NCI-H524 treated with DMSO at 0.1 percent for 48 hours (cell line): ENCODE measurements at places on chromosomes 7 and 10.

DNA sequence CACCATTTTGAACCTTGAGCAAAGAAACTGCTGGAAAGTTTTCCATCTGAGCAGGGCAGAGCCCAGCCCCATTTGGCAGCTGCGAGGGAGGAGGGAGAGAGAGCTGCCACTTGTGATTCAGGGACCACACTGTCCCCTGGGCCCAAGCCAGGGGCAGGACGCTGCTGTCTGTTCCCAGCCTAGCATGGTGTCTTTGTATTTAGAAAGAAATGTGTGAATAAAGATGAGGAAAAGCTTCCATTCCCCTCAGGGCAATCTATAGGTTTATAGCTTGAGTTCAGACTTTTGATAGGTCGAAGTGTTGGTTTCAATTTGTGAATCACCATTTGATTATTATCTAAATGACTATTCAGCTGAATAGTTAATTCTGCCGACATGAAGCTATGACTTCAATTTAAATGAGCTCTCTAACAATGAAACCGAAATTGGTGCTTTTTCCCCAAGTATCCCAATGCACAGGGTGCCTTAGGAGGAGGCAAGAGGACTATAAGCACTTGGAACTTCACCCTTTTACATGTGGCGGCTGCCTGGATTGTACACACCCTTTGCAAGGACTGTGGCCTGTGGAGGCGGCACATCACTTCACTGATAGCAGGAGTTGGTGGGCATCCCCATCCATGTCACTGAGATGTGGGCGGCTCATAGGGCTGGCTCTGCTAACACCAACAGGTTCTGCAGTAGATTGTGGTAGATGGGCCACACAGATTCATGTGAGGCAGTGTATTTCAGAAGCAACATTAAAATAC lies 223.5 kb downstream of the CCDC3 start:
- no peak for DNase-seq

GRCh38 chr10:89655722-89656121 lies 10.7 kb upstream of the PANK1 start:
- no peak for DNase-seq

- DNase-seq, result no peak
Observed at GRCh38 chr7:114140561-114140960, 221.8 kb upstream of the PPP1R3A start.

GRCh38 chr10:69327463-69328379 lies 49.4 kb downstream of the HK1 start:
- no peak for DNase-seq

- no peak for DNase-seq
Observed at GRCh38 chr7:30584415-30584814, 10.3 kb upstream of the GARS1 start.

GRCh38 chr10:75845176-75845947 lies 413.9 kb downstream of the LRMDA start:
- DNase-seq, result no peak

DNA sequence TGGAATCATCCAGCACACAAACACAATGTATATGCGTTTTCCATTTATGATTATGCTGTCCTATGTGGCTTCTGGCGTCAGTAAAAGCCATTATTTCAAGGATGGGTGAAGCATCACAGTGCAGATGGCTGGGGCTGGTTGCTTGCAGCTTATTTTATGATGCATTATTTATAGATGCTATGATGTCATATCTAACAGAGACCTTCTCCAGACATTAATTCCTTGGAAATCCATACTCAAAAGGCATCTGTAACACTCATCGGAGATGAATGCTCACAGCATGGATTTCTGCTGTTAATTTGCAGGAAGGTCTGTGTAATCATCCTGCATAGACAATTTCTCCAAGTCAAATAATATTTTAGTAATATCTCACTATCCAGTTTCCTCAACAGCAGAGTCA lies 7.2 kb downstream of the RGS10 start:
- DNase-seq, result peak; percentile 37

DNA sequence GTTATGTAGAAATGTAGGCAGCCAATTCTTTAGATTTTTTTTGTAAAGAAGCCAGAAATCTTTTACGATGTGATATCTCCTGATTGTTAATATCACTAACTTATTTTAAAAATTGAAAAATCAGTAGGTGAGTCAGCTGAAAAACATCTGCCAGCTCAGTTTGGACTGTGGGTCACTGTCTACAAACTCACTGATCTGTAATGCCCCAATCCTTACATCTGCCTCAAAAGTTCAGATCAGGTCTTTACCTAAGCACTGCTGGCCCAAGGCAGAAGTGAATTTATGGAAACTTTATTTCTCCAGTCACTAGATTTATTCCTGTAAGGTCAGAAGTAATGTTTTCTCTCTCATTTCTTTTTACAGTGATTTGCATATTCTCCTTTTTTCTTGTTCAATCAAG lies 31.0 kb upstream of the FAM13C start:
- no peak for DNase-seq

DNA sequence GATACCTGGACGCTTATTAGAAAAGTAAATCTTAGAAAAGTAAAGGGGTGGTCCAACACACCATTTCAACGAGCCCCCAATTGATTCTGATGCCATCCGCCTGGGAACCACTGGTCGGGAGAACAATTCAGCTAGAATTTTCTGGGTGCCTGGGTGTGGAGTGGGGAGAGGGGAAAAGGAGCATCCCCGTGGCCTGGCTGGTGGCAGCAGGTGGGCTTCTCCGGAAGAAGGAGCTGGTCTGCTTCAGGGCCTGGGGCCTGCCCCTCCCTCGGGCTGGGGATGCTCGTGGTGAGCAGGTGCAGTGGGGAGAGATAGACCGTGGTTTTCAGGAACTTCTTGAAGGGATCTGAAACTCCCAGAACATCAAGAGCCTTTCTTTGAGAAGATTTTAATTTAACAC lies 39.9 kb upstream of the DUSP5 start:
- DNase-seq, result no peak

GRCh38 chr7:95503271-95504131 lies 17.8 kb downstream of the ASB4 start:
- DNase-seq, result no peak

DNA sequence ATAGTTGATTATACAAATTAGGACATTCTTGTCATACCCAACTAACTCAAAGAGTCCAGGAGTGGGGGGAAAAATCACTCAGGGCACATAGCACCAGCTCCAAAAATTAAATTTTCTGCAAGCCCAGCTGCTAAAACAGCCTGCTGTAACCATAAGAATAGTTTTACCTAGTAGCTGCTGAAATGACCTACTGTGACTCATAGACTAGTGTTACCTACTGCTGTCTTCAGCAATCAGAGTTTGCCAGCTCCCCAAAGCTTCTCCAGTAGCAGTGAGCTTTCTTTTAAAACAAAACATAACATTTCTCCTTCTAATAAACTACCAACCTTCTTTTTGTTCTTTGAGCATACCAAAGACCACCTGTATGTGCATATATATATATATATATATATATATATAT lies 4.2 kb upstream of the ARHGAP12 start:
- DNase-seq, result no peak

DNA sequence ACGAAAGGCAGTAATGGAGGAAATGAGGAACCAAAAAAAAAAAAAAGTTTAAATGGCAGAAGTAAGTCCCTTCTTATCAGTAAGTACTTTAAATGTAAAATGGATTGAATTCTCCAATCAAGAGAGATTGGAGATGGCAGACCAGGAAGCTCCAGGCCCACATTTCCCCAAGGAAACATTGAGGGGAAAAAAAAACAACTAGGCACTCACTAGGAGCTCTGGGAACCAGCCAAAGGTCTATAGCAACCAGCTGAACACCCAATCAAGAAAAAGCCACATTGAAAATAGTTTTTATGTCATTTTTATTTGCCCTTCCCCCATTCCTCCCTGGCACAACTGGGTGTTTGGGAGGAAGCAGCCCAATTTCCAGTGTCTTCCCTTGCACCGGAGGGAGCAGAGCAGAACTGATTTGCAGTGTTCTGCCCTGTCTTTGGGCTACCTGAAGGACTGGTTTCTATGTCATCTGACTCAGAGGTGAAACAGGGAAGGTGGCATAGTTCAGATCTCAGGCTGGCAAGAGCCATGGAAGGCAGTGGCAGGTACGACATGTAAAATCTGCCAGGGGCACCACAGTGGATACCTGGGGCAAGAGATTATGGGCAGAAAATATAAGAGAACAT lies 121.9 kb downstream of the SMURF1 start:
- DNase-seq, result no peak

- DNase-seq, result no peak
Observed at GRCh38 chr10:65818990-65819389, 1106.8 kb upstream of the LRRTM3 start.

DNA sequence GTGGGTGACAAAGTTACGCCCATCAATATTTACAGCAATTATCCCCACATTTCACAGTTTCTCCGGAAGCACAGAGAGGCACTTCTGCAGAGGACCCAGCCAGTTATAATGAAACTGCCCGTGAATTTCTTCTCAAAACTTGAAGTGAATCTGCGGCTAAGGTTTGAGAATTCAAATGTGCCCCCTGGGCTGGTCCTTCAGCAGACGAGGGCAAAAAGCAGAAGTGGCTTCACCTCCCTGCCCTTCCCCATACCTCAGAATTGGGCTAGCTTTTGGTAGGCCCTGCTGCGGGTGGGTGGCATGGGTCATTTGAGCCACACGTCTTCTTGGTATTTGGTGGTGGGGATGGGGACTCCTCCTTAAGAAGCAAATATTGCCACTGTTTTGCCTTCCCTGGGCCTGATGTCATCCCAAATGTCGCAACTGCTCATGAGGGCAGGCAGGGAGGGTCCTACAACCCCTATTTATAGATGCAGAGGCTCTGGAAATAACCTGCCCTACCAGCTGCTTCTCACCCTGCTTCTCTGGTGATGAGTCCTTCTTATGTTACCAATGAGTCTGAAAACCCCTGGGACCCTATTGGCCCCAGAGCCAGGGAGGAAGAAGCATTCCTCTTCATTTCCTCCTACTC lies 16.6 kb upstream of the WDFY4 start:
- DNase-seq, result no peak

DNA sequence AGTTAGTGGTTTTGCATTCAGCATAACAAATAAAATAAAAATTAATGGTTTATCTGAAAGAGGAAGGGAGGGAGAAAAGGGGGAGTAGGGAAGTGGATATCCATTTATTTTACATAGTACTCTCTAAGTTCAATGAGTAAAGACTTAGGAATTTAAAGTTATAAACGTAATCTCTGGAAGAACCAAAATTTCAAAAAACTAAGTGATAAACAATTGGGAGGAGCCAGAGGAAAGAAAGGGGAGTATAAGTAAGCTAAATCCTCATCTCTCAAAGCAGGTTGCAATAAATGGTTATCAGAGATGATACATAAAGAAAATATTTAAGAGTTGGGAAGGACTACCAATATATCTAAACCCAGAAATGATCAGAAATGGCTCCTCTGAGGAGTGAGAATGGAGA lies 46.4 kb downstream of the ANK3 start:
- no peak for DNase-seq

GRCh38 chr7:108296911-108297310 lies 159.3 kb downstream of the NRCAM start:
- DNase-seq, result no peak

DNA sequence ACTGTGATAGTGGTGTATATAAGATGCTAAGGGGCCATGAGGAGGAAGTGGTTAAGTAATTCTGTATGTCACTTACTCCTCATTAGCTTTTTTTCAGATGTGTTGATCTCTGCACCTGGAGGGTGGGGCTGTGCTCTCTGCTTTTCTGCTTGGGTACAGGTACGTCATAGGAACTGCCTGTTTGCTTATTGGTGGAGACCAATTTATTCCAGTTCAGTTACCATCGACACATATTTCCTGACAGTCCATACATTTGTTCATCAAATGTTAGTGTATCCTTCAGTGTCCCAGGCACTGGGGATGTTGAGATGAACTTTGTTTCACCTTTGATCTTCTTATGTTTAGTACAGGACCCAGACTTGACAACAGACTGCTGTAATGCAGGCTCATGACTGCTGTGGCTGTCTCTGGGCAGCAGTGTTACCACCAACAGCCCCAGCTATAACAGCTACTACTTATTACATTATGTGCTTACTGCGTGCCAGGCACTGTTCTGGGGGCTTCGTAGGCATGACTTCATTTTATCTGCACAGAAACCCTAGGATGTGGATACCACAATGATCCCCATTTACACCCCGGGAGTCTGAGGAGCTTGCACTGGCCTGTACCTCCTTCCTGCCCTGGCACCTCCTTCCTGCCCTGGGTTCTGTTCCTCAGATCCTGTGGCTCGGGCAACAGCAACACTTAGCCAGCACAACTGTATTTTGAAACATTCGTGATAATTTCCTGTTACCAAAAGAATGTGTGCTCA lies 87.4 kb downstream of the BUB3 start:
- no peak for DNase-seq

- no peak for DNase-seq
Observed at GRCh38 chr10:33487014-33487776, 152.7 kb upstream of the NRP1 start.

DNA sequence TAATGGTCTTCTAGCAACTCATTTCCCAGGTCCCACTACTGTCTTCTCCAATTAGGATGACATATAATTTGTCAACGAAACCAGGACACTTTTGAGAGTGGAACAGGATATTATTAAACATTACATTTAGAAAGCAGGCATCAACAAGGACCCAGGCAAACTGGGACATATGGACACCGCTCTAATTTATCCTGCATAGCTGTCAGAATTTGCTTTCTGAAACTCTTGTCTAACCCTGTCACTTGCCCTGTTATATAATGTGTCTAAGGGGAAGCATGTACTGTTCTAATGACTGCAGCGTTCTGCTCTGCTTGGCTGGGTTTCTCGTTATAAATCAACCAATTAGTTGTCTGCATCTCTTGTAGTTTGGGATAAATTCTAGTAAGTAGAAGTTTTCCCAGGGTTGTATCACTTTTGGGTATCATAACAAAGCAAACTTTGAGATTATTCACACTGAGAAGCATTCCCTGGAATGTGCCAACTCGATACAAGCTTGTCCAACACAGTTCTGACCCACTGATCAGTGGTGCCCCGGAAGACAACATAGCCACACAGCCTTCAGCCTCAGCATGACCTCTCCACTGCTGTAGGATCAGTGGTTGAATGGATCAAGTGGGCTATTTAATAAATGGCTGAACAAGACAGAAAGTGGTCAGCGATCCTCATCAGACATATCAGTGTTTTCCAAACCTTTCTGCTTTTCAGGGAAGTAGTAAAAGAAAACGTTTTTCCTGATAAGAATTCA lies 228.1 kb downstream of the KIF20B start:
- DNase-seq, result no peak

- no peak for DNase-seq
Observed at GRCh38 chr10:58565271-58565670, 52.6 kb downstream of the BICC1 start.

GRCh38 chr10:44278837-44279324 lies 106.0 kb downstream of the CXCL12 start:
- no peak for DNase-seq

DNA sequence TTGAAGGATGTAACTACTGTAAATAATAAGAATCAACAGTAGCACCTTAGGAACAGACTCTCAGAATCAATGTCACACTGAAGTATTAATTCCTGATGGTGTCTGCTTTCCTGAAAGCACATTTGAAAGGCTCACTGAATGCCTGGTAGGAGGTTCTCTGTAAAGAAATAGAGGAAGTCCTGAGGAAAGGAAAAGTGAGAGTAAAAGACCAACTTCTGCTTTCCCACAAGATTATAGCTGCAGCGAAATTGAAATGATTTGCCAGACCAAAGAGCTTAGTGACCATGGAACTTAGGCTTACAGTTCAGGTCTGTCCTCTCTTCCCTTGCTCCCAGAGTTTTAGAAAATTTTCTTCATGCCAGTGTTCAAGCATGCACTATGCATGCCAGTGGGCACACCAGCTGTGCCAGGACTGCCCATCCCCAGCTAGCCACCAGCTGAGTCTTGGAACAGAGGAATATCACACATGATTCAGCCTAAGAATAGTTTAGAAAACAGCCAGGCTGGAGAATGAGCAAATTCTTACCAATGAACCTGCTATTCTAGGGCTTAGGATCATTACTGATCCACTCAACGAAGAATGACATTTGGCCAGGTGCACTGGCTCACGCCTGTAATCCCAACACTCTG lies 123.2 kb downstream of the HERPUD2 start:
- DNase-seq, result no peak
